ENCODE measurements at places on chromosomes 2 and 18.
A peak's percentile ranks its signal among the peaks of the same experiment; 100 is the strongest.

- DNase-seq: no peak
Measured at GRCh38 chr2:12178289-12179080, 432.1 kb downstream of the LPIN1 start.

DNA sequence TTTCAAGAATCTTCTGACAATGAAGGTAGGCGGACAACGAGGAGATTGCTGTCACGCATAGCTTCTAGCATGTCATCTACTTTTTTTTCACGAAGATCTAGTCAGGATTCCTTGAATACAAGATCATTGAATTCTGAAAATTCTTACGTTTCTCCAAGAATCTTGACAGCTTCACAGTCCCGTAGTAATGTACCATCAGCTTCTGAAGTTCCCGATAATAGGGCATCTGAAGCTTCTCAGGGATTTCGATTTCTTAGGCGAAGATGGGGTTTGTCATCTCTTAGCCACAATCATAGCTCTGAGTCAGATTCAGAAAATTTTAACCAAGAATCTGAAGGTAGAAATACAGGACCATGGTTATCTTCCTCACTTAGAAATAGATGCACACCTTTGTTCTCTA is 35.8 kb downstream of the MARCHF7 start:
- no peak for DNase-seq

GRCh38 chr18:37483221-37483971 is 82.2 kb downstream of the CELF4 start:
- peak; percentile 29 for DNase-seq

DNA sequence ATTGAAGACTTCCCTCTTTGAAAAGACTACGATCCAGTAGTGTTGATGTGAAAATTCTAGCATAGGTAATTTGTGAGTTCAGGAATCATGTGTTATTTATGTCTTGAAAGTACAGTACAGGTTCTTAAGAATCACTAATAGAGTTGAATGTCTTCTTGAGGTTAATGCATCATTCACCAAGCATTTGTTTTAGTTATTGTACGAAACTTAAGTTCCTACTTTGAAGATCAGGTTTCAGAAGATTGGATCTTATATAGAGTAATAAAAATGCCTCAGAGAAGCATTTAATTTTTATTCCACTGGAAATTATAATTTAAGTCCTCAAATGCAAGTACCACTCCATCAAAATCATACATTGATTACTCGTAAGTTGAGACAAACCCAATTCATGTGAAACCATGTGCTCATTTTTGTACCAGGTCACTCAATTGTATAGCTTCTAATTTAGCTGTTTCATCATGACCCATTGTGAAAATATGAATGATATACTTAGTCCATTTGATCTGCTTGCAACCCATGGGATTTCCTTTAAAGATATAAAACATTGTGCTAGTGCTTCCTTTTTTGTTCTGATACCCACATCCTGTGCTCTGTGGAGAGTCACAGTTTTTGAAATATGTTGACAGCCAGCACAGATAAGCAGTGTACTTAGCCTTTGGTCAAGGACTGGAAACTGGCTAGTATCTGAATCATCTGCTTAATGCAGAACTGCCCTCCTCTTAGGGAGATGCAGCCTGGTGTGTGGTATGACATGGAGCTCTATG is 22.5 kb upstream of the RAB27B start:
- DNase-seq: peak; percentile 92

DNA sequence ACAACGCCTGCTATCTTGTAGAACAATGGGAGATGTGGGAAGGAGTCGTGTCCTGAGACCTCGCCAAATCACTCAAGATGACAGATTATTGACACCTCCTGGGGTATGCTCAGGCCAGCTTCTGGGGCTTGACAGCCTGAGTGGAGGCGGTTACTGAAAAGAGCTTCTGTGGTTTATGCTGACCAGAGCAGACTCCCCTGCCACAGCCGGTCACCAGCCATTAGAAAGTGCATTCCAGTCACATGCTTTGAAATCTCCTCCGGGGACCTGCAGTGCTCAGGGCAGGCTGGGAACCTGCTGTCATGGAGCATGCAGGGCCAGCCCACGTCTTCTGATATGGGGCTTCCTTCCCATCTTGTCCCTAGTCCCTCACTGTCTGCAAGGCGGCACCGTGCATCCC is 215.9 kb downstream of the SEPTIN10 start:
- no peak for DNase-seq

GRCh38 chr2:217409949-217410680 is 550.3 kb upstream of the TNP1 start:
- no peak for DNase-seq

DNA sequence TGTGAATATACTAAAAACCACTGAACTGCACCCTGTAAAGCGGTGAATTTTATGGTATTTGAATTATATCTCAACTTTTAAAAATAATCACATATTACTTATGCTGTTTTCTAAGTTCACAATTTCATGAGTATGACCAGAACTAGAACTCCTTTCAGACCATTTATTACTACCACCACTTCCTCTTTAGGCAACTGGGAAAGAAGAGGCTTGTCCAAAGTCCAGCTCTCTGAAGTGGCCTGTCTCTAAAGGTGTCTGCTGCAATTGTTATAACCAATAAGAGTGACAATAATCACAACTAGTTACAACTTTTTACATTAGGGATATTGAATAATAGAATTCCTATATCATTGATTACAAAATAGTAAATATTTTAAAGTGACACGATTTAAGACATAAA is 267.9 kb upstream of the PIK3C3 start:
- DNase-seq: no peak

GRCh38 chr18:22705328-22705727 is 227.8 kb upstream of the RBBP8 start:
- peak; percentile 82 for DNase-seq

DNA sequence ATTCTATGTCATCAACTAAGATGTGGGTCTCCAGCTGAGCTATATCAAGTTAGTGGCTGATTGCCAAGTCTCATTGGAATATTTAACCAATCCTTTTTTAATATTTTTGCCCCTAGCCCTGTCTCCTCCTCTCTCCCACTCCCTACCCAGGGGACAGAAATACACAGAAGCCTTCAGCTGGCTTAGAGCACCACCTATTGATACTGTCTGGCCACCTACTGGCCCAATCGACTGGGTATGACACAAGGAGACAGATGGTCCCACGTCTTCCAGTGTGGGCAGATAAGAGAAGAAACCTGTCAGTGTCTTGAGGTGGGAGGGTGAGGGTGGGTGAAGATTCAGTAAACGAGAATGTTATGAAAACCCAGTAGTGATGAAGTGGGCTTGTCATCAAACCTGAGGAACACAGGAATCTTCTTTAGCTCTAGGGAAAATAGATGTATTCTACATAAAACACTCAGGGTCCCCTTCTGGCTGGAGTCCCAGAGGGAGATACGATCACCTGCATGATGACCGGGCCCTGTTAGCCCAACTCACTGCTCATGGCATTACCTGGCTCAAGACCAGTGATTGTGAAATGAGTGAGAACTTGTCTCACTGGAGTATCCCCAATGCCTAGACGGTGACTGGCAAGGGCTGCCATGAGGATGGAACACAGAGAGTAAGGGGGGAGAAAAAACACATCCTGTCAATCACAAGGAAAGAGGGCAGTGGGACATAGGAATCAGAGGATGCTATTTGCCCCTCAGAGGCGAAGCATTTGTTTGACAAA is 26.7 kb downstream of the POLR1A start:
- DNase-seq: peak; percentile 60

GRCh38 chr2:74715081-74715791 is 61.2 kb downstream of the SEMA4F start:
- DNase-seq: peak; percentile 78

- DNase-seq: peak; percentile 47
Measured at GRCh38 chr2:189608795-189609422, 28.3 kb upstream of the SLC40A1 start.

DNA sequence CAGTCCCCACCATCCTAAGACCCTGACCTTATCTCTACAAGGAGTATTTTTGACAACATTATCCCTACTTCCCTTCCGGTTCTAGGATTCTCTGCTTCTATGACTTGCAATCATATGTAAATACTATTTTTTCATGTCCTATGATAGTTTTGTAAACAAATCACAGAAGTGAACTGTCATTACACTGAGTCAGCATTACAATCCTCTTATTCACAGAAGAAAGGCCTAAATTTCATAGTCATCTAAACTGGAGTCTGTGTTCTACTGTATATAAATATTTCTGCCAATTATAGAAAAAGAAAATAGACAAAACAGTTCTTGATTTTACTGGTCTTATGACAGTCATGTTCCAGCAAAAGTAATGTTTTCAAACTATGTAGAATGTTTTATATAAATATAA is 265.1 kb downstream of the NCKAP5 start:
- peak; percentile 76 for DNase-seq

DNA sequence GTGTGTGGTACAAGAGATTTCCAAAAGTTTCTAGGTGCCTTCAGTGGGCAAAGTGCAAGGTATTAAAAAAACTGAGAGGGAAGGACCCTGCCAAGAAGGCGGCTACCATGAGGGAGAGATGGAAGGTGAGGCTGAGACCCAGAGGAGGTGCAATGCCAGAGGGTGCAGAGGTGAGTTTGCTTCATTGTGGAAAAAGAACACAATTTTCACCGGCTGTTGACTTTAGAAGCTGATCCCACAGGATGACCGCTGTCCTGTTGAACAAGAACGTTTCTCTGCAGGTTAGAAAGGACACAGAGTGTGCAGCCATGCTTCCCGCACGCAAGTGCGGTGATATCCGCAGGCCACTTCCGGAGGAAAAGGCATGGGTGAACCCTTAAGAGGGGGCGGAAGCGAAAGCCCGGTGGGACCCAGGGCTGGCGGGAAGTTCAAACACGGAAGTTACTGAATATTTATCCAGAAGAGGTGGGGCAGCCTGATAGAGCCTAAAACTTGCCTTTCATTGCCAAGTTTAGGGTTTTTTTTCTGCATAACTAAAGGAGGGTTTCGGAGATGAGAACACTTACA is 16.6 kb downstream of the SP110 start:
- DNase-seq: no peak

GRCh38 chr18:48542513-48543181 is 3.8 kb downstream of the CTIF start:
- no peak for DNase-seq

GRCh38 chr2:203918264-203918663 is 18.3 kb upstream of the ICOS start:
- no peak for DNase-seq

- DNase-seq: no peak
Measured at GRCh38 chr2:144785253-144785652, 265.3 kb upstream of the ZEB2 start.

DNA sequence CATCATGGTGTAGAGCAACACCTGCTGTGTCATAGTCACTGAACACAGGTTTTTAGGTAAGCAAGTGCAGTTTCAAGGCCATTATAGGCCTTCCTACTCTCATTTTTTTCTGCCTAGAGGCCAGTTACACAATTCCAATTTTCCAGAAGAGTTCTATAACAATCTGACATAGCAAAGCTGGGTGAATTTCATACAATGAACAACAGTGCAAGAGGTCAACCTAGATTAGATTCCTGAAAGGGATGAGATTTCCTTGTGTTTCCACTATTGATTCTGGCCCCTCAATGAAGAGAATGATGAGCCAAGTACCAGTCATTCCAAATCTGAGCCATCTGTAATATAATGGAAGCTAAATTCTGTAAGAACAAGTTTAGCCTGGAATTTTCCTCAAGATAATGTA is 15.3 kb upstream of the CD28 start:
- no peak for DNase-seq

GRCh38 chr2:200352636-200353035 is 46.1 kb downstream of the SPATS2L start:
- DNase-seq: peak; percentile 52

GRCh38 chr2:125853626-125854025 is 802.3 kb upstream of the GYPC start:
- DNase-seq: no peak

DNA sequence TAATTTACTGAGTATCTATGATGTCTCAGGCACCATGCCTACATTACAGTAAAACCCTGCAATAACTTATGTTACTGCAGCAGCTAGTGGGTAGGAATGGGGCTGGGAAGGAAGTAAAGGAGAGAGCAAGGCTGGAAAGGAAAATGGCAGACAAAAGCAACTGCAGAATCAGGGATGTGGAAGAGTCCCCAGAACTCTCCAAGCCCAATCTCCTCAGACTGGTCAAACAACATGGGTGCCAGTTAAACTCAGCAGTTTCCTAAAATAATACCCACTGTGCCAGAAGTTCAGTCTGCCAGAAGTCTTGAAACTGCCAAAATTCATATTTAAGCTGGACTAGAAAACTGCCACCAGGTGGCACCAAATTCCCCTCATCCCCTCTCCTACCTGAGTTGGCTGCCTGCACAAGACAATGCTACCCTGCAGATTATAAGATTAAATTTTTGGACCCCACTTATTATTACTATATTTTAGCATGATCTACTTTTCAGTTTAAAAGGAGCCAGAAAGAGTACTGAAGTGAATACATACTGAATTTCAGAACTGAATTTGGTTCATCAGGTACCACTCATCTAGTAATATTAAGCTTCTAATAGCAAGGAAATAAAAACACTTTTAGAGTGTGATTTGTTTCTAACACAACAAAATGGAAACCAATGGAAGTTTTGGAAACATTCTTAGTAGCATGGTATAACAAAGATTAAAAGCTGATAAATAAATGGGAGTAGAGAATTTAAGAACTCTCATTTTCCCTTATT is 86.8 kb upstream of the DNER start:
- peak; percentile 48 for DNase-seq

DNA sequence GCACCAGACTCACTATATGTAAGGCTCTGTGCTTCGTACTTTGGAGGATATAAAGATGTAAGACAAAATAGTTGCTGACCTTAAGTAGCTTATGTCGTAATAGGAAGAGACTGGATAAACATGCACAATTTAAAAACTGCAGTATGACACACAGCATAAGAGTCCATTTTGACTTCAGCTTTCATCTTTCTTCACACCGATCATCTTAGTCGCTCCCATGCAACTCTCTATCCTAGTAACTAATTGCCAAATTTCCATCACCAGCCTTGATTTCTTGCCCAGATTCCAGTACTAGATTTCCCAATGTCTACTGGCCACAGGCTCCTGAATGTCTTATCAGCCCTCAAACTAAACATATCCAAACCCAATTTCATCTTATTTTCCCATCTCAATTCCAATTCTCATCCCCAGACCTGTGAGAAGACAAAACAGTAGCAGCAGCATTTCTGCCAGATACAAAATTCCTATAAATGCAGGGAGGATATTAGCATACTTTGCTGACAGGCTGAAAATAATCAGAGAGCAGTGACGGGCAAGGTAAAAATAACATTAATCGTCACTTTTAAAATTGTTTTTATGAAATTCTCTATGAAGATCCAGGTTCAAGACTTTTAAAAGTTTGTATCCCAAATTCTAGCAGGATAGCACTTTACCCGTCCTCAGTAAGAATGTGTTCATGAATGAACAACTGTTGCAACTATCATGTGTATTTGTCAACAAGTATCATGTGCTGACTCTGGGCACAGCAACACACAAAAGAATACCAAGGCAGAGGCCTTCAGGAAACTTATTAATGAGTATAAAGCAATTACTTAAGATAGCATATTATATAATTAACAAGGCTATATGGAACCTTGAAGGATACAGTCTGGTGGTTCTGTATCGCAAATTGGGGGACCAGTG is 42.2 kb downstream of the KIDINS220 start:
- DNase-seq: peak; percentile 8

DNA sequence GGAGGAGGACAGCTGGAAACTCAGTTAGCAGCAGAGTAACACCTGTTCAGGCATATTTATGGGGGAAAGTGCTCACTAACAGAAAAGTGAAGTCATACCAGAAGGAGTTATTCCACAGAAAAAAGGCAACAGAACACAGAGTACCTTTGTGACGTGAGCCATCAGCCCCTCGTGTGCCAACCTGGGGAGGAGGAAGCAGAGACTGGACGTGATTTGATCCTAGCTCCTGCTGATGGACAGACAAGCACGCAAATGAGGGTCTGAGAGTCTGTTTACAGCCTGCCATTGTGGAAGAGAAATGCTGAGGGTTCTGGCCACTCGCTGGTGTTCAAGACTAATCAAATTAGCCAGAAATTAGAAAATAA is 120.7 kb downstream of the ZNF521 start:
- no peak for DNase-seq

All from fibroblast of skin of back (primary cell).